Keratinocyte (primary cell): ENCODE measurements at places on chromosomes 7 and 10. TPM values are rescaled to one million over a fixed set of nuclear protein-coding genes. Genes with fewer than 3 reads are reported as not detected.

Gene UROS
- 40.0 to 46.7 TPM (median 40.1 TPM) in 3 replicates for polyA plus RNA-seq

Gene COL28A1
- polyA plus RNA-seq, result 0.02 to 0.13 TPM (median 0.04 TPM) in 3 replicates

Gene STK31
- 0.01 to 0.03 TPM in 2 of 3 replicates, not detected in the other for polyA plus RNA-seq

Gene GSTO2
- polyA plus RNA-seq, result 42.7 to 56.9 TPM (median 47.1 TPM) in 3 replicates

Gene SPDYE16
- polyA plus RNA-seq, result not detected in 3 replicates

DNA sequence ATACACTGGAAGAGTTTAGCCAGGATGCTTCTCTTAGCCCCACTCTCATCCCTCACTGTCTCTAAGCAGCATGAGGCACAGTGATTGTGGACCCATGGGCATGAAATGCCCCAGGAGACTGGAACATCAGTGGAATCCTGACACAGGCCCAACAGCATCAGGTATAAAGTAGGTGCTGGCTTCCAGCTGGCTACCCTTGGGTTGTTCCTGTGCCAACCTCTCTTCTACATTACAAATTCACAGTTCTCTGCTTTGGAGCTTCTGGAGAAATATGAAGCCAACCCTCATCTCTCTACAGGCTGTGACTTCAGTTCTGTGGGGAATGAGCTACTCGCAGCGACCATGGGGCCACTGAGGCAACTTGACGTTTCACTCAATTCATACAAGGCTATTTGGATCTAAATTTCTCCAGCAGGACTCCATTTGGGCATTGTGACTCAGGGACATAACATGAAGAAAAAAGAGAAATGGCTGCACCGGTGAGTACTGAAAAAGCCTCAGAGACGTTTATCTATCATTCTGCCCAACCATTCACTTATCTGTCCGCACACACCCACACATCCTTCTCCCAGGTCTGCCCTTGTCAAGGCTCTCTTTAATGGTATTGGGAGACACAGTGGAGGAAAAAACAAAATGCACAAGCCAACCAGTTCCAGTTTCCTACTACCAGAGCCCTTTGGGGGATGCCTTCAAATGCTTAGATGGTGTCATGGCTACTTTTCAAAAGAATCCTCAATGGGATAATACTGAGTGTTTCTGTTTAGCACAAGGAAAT, 35.4 kb upstream of the TM9SF3 start:
- DNase-seq, result no peak

- no peak for DNase-seq
These were observed 23.5 kb downstream of the YKT6 start for GRCh38 chr7:44224080-44224973.

DNA sequence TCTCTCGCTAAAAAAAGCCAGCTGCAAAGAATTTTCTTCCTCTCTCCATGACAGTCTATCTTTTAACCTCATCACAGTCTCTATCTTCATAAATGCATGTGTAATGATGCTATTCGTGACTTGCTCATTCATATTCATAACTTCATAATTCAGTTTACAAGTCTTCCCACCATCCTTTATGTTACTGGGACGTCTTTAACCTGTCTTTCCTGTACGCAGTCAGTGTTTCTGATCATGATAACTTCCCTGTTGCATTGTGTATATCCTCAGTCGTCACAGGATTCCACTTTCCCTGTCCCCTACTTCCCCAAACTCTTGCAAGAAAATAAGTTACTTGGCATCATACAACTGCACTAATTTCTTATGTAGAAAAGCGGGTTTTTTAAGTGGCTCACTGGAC, 165.6 kb upstream of the ASAH2 start:
- no peak for DNase-seq

- no peak for DNase-seq
These were observed 254.6 kb downstream of the PTEN start for GRCh38 chr10:88117869-88118632.

DNA sequence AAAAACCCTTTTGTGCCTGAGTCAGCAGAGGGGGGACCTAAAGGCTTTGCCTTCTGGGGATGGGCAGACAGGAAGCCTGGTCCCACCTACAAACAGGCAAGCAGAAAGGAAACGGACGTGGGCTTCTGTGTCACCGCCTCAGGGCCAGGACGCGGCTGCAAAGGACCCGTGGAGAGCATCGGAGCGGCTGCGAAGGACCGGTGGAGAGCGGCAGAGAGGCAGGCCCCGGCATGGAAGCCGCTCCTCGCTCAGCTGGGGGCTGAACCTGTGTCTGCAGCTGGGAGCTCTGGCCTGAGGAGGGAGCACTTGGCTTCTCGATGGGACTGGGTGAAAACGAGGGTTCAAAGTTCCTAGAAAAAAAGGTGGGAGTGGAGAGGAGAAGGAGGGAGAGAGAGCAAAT, 125.4 kb upstream of the PPP2R2D start:
- no peak for DNase-seq

DNA sequence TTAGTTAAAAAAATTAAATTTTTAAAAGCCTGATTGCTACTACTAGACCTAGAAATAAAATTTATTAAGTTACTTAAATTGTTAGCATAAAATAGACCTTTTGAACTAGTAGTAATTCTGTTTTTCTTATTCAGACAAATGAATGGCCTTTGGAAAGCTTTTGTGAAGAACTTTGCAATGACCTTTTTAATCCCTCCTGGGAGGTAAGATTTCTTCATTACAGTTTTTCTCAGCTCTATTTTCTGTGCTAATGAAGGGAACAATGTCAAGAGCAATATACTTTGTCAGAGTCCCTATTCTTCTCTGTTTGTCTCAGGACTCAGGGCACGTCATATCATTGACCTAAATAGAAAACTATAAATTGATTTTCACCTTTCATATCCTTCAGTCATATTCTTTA, 33.5 kb downstream of the BTAF1 start:
- no peak for DNase-seq

- no peak for DNase-seq
These were observed 1.0 kb downstream of the SORCS3 start for GRCh38 chr10:104641937-104642657.

DNA sequence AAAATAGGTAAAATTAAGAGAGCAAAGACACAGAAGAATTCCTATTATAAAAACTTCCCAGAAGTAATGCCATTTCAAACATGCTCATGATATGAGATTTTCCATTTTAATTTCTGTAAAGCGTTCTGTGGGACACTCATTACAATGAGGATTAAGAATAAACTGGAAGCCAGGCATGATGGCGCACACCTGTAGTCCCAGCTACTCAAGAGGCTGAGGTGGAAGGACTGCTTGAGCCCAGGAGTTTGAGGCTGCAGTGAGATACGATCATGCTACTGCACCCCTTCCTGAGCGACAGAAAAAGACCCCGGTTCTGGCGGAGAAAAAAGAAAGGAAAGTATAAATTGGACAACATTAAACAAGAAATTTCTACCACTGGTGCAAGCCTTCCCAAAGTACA, 1.5 kb downstream of the DNA2 start:
- DNase-seq, result no peak

GRCh38 chr7:23027261-23027660, 13.3 kb upstream of the HYCC1 start:
- no peak for DNase-seq

- no peak for DNase-seq
These were observed 126.1 kb upstream of the PRSS58 start for GRCh38 chr7:142383841-142384492.

- peak; percentile 32 for DNase-seq
These were observed 68.9 kb upstream of the NMT2 start for GRCh38 chr10:15237351-15237750.
